ENCODE measurements at places on chromosomes 3 and 15.
A peak's percentile ranks its signal among the peaks of the same experiment; 100 is the strongest.

DNA sequence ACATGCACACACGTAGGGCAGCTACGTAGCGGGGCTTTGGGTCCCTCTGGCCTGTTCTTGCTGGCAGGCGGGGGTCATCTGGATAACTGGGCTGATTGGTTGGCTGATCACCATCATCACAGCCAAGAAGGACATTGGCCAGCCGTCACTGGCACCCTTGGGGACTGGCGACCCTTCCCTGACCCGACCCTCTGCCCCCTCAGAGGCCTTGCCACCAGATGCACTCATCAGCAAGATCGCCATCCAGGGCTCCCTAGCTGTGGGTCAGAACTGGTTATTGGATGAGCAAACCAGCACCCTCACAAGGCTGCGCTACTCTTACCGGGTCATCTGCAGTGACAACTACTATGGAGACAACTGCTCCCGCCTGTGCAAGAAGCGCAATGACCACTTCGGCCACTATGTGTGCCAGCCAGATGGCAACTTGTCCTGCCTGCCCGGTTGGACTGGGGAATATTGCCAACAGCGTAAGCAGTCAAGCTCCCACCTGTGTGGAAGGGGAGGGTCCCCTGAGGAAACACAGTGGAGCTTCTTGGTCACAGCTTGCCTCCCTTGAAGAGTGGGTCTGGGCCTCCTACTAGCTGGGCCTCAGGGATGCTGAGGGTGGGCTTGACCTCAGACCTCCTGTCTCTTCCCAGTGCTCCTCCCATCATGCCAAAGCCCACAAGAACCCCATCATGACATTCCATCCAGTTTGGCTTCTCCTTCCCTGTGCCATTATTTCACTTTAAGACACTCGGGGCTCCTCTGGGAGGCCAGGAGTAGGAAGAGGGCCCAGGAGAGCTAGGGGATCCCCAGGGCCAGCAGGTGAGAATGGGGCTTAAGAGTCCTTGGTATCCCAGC is 2.4 kb downstream of the DLL4 start:
- no peak for DNase-seq

DNA sequence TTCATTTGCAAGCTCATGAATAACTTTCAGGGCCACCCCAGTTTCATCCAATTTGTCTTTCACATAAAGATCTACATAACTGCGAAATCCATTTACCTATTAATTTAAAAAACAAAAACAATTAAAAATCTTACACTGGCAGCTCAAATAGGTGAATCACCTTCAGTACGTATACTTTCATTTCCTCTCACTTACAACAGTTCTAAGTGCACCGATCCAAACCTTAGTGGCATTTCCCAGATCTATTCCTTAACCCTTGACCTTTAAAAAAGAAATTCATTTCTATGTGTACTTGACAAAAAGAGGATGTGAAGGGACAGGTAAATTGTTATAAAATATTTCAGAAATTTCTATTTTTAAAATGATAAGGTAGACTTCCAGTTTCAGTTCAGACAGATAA is 30.8 kb downstream of the TOP2B start:
- no peak for DNase-seq

GRCh38 chr3:192645437-192645836 is 81.9 kb downstream of the FGF12 start:
- DNase-seq = no peak

DNA sequence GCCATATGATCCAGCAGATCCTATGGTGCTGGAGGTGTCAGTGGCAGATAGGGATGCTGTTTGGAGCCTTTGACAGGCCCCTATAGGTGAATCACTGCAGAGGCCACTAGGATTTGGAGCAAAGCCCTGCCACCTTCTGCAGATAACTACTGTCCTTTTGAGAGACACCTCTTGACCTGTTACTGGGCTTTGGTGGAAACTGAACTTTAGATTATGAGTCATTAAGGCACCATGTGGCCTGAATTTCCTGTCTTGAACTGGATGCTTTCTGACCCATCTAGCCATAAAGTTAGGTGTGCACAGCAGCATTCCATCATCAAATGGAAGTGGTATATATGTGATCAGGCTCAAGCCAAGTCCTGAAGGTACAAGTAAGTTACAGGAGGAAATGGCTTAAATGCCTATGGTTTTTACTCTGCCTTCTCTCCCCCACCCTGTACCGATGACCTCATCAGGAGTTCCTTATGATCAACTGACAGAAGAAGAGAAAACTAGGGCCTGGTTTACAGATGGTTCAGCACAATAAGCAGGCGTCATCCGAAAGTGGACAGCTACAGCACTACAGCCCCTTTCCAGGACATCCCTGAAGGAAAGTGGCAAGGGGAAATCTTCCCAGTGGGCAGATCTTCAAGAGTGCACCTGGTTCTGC is 565.6 kb upstream of the AGTR1 start:
- no peak for DNase-seq

- DNase-seq = no peak
Measured at GRCh38 chr15:70321172-70321819, 223.6 kb upstream of the TLE3 start.

DNA sequence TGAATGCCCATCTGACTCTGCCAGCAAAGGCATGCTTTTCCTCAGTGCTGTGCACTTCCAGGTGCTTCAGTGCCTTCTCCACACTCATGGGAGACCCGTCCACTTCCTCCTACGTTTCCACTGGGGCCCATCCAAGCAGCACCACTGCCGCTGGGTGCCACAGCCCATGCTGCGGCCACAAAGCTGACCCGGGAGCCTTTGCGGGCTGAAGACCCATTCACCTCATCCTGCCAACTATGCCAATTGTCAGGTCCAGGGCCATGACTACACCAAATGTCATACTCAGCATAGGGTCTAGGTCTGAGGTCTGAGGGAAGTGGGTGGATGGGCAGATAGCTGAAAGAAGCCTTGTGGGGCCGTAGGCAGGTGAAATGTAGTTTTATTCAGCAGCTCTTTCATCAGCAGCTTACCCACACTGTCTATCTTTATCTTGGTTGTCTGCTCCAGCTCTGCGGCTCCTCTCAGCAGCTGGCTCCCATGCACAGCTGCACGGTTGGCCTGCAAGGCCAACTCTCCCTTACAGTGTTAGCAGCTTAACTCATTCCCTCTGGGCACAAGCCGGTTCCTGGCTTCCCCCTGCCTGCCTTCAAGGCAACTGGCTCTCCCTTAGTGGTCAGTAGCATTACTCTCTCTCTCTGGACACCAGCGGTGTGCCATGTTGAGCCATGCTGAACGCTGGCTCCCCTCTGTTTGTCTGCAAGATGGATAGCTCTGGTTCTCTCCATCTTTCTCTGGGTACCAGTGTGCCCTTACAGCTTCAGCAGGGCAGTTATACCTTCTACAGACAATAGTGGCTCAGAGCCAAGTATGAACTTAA is 63.7 kb upstream of the SIAH2 start:
- DNase-seq = no peak

GRCh38 chr15:74053941-74054529 is 28.3 kb downstream of the GOLGA6A start:
- peak; percentile 79 for DNase-seq

DNA sequence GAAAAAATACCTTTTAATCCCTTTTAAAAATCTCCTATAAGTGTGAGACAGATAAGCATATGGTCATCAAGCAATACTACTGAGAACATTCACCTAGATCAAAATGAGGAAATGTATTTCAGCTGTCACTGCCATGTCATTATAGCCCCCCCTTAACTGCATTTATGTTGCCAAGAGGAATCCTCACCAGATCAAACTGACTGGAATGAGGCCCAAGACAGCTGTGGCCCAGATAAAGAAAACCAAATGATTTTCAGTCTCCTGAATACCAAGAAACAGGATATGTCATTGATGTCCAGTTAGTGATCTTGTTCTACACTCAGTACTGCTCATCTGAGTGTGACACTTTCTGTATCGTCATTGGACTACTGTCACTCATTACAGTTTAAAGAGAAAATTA is 35.1 kb upstream of the CPB1 start:
- peak; percentile 62 for DNase-seq

DNA sequence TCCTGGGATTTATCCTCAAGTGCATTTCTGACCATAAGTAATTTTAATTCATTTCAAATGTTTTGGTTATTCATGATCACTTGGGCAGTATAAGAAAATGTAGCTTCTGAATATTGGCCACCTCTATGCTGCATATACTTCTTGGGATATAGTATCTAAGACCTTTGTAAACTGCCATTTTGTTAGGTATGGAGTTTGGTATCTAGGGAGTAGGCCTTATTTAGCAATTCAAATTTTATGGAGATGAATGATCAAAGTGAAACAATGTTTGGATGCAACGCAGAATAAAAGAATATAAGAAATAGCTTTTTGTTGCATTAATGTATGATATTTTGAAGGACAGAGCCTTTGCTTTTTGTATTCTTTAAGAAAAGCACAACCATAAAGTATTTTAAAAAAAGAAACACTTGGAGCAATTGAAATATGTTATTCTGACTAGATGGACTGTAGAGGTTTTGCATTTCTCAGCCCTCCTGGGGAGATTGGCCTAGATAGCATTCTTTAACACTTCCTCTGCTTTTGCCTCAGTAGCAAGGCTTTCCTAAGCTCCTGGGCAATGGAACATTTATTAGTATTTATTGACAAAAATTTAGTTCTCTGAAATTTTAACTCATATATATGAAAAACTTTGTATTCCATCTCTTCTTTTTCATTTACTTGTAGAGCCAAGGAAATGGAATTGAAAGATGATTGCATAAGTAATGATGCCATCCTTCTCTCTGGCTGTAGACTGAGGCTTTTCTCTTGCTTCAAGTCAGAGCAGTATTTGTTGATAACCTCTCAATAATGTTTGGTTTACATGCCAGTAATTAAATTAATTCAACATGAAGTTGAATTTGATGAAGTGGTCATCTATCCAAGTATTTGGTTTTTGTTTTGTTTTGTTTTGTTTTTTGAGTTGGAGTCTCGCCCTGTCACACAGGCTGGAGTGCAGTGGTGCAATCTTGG is 61.8 kb upstream of the UTS2B start:
- DNase-seq = no peak

DNA sequence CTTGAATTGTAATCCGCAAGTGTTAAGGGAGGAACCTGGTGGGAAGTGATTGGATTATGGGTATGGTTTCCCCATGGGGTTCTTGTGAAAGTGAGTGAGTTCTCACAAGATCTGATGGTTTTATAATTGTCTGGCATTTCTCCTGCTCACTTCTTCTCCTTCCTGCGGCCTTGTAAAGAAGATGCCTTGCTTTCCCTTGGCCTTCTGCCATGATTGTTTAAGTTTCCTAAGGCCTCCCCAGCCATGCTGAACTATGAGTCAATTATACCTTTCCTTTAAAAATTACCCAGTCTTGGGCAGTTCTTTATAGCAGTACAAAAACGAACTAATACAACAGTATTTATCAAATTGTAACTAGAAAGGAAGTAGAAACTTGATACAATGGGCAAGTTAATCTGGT is 31.9 kb downstream of the IFT57 start:
- no peak for DNase-seq

- DNase-seq = no peak
Measured at GRCh38 chr3:29226706-29227105, 54.2 kb upstream of the RBMS3 start.

DNA sequence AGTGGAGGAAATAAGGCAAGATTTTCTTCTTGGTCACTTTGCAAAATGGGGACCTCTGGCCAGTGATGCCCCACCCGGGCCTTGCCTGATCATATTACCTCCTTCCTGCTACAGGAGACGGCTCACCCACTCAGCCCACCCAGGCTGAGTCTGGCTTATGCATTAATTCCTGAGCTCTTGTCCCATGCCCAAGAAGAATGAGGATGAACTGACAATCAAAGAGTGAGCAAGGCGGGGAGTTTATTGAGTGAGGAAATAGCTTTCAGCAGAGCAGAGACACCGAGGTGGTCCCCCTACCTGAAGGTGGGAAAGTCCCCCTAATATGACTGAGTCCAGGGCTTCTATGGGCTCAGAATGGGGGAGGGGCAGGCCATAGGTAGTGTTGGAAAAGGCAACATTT is 107.5 kb downstream of the EOMES start:
- no peak for DNase-seq

DNA sequence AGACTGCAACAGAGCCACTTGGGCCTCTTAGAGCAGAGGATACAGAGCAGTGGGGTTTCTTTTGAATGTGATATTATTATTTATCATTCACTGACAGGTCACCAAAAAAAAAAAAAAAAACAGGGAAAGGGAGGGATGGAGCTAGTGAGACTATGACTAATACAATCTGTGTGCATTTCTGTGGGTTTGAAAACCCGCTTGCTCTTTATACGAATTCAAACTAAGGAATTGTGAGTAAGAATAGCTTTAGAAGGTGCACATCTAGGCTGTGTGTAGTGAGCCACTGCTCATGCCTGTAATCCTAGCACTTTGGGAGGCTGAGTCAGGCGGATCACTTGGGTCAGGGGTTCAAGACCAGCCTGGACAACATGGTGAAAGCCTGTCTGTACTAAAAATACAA is 186.6 kb upstream of the MANF start:
- DNase-seq = no peak

GRCh38 chr3:149969110-149969939 is 1.4 kb downstream of the PFN2 start:
- DNase-seq = no peak

DNA sequence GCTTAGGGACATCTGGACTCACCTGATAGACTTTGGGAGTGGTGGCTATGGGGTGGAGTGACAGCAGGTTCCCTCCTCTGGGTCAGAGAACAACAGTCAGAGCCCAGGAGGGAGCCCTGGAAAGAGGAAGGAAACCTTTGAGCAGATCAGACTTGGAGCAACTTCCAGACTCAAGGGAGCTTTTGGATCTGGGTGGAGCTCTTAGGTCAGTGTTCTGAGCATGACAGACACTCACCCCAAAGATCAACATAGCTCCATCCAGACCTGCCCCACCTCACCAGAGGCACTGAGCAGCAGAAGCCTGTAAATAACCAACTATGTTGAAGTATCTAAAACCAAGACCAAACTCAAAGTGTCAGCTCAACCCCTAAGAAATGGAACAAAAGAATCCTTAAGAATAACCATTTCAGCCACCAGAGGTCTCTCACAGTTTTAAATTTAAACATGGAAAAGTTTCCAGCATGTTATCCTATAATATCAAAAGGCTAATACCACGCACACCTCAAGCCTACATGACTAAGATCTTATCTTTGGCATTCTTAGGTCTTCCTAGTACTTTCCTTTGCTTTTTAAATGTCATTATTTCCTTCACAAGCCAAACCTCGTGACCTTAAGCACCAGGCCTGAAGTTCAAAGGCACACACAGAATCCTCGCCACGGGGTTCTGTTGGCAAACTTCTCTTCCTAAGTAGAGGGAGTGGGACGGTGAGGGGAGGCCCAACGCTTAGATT is 56.4 kb downstream of the UMPS start:
- peak; percentile 6 for DNase-seq

DNA sequence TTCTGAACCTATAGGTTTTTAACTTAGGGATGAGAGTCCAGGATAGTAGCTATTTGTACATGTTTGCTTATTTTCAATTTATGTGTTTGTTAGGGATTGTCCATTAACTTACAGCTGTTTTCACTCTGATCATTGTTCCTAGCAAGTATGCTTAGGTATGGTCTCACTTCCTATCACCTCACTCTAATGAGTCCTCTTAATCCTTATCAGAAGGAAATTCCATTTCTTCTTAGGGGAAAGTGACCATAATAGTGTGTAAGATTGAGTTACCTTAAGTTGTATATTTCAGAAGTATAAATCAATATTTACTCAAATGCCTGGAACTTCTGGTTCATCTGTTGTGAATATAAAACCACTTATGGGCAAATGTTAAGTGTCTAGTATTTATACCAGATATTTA is 53.0 kb downstream of the PIAS1 start:
- no peak for DNase-seq

Data from hematopoietic multipotent progenitor cell treated with erythropoietin and hydrocortisone succinate and interleukin-3 and kit ligand, for 8 days (in vitro differentiated cells).